ENCODE measurements at places on chromosomes 2 and 18.

- no peak for DNase-seq
Measured at GRCh38 chr2:70182689-70183088, 8.1 kb downstream of the C2orf42 start.

DNA sequence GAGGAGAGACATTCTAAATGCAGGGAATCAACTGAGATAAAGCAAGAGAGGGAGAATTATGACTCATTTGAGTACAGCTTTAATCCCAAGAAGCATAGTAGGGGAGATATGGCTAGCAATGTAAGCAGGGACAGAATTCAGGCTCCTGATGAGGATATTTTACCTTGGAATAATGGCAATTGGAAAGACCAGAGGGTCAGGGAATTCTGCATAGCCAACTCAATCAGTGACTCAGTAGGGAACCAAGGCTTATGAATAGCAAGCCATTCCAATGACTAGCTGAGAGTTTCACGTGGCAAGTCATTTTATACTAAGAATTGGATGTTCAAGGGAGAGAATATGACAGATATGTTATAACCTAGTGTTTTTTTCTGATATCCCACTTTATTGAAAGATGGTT, 563.8 kb upstream of the NETO1 start:
- DNase-seq, result no peak

GRCh38 chr18:11980163-11980493, 1.2 kb upstream of the IMPA2 start:
- DNase-seq, result no peak

DNA sequence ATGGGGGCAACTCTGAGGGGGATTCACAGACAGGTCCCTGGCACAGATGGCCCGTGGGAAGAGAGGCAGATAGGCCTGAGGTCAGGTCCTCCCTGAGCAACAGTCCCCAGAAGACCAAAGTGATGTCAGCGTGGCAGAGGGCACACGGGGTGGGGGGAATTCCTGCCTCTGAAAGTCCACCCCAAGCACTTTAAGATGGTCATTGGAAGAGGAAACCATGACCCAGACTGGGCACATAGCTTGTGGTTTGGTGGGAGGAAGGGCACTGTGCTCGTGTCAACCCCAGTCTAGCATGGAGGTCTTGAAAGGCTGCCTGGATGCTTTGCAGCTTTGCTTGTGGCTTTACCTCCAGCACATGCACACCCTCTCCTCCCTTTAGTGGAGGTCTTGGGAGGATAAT, 38.0 kb upstream of the SIX2 start:
- no peak for DNase-seq

DNA sequence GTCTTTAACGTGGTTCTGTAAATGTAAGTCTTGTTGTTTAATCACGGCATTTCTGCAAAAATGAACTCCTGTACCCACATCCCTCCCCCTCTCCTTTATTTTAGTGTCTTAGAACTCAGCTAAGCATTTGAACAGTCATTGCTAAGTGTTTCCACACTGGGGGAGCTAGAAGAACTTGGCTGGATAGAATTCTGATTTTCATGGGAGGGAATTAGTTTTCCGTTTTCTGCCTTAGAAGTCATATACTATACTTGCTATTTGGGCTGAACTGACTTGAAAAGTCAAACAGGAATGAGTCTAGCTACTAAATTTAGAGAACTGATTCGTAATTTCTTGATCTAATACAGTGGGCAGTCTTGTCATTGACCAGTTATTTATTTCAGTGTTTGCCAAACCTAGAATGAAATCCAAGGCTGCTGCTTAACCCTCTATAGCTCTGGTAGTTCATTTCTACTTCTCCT, 61.1 kb downstream of the FMNL2 start:
- DNase-seq, result no peak

DNA sequence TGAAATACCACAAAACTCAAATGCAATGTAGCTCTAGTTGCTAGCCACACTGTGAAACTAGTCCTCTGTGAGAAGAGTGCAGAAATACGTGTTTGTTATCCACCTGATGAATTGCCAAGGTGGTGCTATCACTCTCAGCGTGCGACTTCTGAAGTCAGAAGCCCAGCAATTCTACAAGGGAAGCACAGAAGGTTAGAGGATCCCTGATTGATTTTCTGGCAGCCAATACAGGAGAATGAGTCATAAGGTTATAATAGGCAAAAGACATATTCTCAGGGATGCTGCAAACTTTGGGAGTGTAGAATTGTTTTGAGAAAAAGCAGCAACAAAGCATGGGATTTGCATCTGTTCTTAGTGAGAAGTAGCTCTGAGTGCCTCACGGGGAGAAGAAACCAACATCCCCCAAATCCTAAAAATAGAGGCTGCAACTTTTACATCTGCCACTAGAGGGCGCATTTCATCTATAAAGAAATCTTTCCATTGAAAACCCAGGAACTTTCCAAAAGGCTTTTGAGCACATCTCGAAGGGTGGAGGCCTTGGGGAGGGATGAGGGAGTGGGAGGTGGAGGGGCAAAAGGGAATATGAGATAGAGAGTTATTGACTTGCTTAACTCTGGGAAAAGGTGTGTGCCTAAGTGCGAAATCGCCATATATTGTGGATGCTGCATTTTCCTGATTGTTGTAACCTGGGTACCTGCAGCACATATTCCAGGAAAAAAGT, 78.0 kb downstream of the TMEM182 start:
- no peak for DNase-seq

DNA sequence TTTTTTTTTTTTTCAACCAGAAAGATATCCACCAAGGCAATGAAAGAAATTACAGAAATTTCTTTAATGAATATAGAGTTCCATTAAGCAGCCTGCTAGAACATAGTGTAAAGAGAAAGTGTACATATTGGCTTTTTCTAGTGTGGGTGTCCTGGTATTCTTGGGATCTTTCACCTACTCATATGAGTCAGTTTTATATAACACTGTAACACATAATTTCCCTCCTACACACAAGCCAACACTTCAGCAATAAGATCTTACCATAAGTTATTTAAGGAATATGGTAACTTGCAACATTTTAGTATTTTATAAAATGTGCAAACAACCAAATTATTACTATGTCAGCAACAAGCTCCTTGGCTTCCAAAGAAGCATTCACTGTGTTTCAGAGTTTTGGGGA, 59.9 kb downstream of the ZRANB3 start:
- DNase-seq, result no peak

DNA sequence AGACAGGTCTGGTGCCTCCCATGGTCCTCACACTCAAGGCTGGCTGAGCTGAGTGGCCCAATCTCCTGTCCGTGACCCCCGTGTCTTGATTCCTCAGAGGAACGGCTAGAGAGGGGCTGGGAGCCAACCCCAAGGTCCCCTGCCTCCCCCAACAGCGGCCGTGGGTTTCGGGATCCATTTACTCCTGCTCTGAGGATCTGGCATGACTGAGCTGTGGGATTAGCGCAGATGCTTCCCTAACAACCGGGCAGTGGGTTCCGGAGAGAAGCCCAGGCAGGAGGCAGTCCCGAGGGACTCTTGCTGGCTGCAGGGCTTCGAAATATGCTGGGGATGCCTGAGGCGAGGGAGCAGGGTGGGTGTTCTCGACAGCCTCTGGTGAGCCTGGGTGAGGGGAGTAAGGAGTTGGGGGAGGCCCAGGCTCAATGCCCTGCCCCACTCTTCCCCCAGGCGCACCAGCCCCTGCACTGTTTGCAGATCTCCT, 18.9 kb downstream of the GPR35 start:
- no peak for DNase-seq

DNA sequence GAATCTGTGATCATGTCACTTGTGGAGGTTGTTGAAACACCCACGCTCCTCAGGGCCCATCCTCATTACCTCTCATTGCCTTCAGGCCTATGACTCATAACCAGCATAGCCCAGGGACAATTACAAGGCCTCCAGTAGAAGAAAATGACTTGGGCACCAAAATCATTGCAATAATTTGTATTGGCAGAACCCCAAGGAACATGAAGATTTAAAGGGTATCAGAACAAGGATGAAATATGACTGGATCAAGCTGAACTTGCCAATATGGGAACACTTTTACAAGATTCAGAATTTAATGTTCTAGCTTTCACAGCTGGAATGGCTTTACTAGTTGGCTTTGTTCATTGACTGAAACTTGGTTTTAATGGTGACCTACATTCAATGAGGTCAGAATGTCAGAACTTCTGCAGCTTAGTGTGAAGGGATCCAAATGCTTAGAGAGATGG, 156.4 kb downstream of the COPS8 start:
- DNase-seq, result no peak
